Umbilical cord (tissue), 2 donors: ENCODE measurements at places on chromosomes 1 and 21.

GRCh38 chr21:37119421-37120218, 46.6 kb downstream of the TTC3 start:
- DNase-seq = no peak

- DNase-seq = no peak
These were observed 12.5 kb downstream of the PDXK start for GRCh38 chr21:43731476-43731875.

- DNase-seq = no peak
These were observed 35.5 kb downstream of the MTR start for GRCh38 chr1:236830560-236830959.

GRCh38 chr21:45801129-45801964, 157.8 kb downstream of the PCBP3 start:
- DNase-seq = no peak

DNA sequence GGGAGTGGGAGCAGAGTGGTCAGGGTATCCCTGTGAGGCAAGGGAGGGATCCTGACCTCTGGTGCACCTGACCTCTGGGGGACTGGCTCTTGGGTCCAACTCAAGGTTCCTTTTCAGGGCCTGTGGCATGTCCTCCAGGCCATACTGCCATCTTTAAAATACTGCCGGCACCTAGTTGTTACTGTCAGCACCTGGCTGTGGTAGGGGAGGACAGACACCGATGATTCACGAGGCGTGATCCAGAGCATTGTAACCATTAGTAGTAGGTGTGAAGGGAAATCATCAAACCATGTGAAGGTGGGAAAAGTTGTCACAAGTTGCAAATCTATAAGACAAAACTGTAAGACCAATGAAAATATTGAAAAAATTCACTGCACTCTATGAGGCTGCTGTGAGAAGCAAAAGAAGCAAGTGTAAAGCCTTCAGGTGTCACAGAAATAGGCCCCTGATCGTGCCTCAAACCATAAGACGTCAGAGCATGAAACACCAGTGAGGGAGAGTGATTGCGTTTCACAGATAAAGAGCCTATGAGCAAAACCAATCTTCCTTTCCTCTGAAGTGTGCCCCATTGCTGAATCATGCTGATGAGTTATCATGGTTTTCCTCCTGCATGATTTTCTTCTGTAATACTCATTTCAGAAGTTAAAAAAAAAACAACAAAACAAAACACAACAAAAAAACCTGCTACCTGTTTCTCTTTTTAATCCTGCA, 55.3 kb downstream of the CDC7 start:
- peak; percentile 62 for DNase-seq

GRCh38 chr1:240468656-240469055, 143.3 kb downstream of the GREM2 start:
- DNase-seq = no peak

- DNase-seq = no peak
These were observed 14.9 kb downstream of the LIX1L start for GRCh38 chr1:145942871-145943270.

DNA sequence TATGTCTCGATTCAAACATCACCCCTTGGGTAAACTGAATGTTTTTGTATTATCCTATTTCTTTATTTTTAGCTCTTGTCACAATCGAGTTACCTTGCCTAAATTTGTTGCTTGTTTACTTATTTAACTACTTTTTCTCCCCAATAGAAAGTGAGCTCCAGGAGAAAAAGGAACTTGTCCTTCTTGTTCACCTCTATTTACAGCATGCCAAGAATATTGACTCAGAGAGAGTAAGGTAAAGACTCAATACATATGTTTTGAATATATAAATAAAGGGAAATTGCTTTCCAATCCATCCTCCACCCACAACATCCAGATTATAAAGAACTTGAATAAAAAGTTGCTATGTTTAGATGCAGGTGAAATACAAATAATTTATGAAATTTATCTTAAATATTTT, 107.3 kb upstream of the PDC start:
- no peak for DNase-seq

- no peak for DNase-seq
These were observed 48.2 kb downstream of the IL12RB2 start for GRCh38 chr1:67355745-67356424.

- no peak for DNase-seq
These were observed 25.7 kb upstream of the SLC19A2 start for GRCh38 chr1:169511316-169512005.

GRCh38 chr1:33392206-33392605, 38.7 kb downstream of the PHC2 start:
- DNase-seq = no peak
